ENCODE measurements at places on chromosomes 4 and X. TPM values are rescaled to one million over a fixed set of nuclear protein-coding genes. Genes with fewer than 3 reads are reported as not detected.

The DMD gene
- 45.5 TPM for total RNA-seq

The TCEAL8 gene
- total RNA-seq: 33.3 TPM

The FAM13A gene
- total RNA-seq: 29.6 TPM

The CT45A1 gene
- not detected for total RNA-seq

The NWD2 gene
- 29.0 TPM for total RNA-seq

Measured in mesenteric fat pad (tissue), 1 donor.